ENCODE measurements at places on chromosomes 13 and 19.

DNA sequence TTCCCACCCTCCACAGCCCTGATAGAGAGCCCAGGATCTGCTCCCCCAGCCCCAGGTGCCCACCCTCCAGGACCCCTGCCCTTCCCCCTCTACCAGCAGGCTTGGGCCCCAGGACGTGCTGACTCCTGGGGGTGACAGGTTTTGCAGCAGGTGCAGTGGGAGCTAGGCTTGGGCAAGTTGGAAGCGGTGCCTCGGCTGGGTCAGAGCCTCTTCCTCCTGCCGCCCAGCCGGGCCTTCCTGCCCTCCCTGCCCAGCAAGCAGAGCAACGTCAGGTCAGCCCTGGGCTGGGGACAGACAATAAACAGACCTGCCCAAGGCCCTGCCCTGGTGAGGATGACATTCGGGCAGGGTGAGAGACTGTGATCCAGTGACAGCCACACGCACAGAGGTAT lies 9.2 kb upstream of the NCCRP1 start:
- no peak for DNase-seq

DNA sequence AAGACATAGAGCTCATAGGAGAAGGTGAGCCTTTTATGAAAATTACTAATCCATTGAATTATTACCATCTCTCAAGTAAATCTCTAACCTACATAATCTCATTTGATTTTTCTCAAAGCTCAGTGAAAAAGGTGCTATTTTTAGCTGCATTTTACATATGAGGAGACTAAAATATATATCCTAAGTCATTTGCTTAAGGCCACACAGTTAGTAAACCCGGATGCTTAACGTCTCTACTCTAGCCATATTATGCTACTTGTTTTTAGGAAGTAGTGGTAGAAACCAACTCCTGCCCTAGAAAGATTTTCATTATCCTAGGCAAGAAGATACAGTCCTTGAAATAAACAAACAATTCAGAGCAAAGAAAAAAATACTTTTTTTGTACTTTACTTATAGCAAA lies 108.9 kb downstream of the RBM26 start:
- DNase-seq: no peak

DNA sequence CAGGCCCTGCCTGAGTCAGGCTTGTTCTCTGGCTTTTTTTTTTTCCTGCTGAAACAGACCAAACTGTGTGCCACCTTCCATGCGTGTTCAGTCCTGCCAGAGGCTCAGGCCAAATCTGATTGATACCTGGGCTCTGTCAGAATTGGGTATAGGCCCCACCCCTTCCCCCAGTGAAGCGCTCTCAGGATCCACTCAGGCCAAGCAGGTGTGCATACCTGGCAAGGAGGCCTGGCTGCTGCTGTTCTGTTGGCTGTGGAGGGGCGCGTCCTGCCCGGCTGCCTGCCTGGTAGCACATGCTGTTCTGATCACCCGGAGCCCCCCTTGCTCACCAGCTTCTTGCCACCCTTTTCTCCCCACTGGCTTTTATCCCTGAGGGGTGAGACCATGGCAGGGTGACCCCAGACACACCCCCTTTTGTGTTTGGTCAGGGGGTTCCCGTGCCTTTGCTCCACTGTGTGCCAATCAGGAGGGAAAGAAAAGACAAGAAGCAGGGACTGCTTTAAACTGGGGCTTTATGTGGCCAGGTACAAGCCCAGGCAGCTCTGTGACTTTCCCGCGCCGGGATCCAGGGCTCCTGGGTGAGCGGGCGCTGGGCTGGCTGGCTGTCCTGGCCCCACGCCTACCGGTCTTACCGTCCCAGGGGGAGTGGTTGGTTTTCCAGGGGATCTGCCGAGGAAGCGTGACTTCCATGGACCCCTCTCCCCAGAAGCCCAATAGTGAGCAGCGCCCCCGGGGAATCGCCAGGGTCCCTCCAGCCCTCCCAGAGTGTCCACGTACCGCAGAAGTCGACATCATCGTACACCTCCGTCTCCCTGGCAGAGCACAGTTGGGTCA lies 12.7 kb downstream of the PRAM1 start:
- DNase-seq: no peak

DNA sequence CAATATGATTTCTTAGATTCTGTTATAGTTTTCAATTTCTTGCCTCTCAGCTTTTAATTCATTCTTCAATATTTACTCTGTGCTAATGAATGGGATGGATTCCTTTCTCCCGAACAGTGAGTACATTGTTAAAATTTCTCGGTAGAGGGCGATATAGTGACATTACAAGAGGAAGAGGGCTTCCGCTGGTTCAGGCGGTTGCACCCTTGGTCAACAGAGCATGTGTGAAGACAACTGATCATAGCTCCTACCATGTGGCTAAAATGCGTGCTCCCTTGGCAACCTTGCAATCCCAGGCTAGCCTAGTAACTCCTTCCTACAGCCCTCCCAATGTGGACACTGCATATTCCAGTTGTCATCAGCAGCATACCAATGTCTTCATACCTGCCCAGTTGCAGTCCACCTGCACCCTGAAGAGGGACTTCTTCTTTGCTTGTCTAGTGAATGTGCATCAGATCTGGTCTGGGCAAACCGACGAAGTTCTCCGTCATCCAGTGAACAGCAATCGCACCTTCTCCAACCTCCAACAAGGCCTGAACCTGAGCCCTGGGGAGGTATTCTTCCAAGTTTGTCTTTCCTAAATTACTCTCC lies 653.0 kb upstream of the GPC6 start:
- no peak for DNase-seq

- DNase-seq: no peak
Measured at GRCh38 chr19:4773047-4773640, 18.4 kb upstream of the FEM1A start.

DNA sequence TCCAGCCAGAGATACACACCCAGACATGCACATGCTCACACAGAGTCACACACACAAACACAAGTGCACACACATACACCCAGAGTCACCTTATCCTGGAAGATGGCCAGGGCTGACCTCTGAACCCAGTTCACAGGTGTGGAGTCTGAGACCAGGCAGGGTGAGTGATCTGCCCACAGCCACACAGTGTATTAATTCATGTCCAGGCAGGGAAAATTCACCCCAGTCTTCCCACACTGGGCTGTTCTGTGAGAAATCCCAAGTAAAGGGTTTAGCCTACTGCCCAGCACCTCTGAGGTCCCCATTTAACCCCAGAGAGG lies 2.0 kb downstream of the POU2F2 start:
- no peak for DNase-seq

DNA sequence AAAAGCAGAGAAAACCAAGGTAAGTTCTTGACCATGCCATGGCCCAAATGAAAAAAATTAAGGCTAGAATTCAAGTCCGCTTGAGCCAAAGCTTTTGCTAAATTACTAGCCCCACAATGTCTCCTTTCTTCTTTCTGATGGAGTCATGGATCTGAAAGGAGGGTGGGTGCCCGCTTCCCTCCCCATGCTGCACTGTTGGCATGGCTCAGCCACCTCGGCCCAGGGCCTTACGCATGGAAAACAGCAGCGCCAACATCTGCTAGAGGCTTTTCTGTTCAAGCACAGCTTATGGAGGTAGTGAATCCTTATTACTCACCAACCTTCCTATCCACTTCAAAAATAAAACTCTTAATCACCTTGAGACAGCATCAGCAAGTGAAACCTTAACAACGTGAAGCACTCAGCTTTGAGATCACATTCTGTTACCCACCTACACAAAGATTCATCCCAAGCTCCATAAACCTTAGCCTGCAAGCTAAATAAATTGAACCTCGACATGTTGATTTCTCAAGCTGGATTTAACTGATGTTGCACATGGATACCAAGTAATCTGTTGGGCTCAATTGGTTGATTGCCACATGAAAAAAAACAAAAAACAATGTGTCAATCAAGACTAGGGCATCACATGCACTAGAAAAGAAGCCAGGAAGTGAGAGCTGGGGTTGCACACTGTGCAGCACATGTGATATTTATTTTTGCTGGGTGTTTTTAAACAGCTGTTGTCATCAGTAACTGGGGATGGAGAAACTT lies 43.4 kb downstream of the TPT1 start:
- DNase-seq: peak; percentile 12

GRCh38 chr13:94822356-94822755 lies 110.0 kb upstream of the SOX21 start:
- no peak for DNase-seq

GRCh38 chr13:105984646-105985045 lies 550.8 kb downstream of the EFNB2 start:
- no peak for DNase-seq

DNA sequence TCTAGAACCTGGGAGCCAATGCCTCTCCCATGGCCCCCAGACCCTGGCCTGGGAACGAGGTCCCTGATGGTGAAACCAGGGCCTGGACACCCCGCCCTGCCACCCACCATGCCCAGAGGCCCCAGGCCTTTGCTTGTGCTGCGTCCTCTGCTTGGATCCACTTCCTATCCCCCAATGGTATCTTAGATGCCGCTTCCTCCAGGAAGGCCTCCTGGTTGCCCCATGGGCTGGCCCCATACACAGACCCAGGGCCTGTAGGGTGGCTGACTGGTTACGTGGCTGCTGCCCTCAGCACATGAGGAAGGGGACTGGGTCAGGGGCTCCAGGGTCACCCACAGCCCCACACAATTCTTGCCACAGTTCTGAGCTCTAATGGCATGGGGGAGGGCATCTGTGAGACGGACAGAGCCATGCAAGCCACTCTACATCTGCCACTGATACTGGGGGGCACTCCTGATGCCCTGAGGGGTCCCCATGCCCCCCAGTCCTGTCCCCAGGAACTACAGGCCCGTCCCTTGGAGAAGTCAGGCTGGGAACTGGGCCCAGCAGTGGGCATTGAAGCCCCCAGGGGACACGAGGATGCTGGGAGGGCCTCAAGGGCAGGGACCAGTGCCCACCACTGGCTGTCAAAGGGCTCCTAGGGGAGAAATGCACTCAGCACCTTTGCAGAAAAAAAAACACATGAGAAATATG lies 5.0 kb downstream of the RPL36 start:
- no peak for DNase-seq

DNA sequence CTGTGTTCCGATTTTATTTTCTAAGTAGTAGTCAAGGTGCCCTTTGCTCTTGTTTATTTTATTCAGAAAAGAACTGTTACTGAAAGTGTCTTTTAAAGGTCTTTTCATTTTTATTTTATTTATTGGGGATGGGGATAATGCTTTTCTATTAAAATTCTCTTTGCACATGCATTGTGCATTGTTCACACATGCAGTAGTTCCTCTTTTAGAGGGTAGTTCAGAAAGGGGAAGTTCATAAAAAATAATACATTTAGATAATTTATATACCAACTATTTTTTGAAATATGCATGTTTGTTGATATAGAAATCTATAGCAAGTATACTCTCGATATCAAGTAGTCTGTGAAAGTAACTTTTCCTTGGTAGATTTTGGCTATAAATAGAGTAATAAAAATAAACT lies 3.5 kb downstream of the GPC5 start:
- DNase-seq: no peak

DNA sequence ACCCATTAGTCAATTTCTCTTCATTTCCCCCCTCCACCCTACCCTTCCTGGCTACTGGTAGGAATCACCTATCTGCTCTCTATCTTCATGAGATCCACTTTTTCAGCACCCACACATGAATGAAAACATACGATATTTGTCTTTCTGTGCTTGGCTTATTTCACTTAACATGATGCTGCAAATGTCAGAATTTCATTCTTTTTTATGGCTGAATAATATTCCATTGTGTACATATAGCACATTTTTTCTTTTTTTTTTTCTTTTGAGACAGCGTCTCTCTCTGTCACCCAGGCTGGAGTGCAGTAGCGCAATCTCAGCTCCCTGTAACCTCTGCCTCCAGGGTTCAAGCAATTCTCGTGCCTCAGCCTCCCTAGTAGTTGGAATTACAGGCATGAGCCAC lies 9.9 kb upstream of the CALM3 start:
- DNase-seq: no peak
